ENCODE measurements at places on chromosomes 1 and 21.

DNA sequence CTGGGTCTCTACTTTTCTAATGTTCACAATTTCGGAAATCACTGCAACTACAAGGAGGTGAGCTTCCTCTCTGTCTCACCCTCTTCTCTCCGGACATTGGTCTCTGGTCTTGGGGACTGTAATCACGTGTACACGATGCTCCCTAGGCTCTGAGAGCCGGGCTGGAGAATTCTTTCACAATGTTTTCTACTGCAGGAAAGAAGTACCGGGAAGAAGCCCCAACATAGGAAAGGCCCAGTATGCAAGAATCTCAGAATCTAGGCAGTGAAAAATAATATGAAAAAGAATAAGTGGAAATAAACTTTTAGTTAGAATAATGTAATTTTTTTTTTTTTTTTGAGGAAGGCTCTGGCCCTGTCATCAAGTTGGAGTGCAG lies 13.5 kb upstream of the HJV start:
- peak; percentile 43 for DNase-seq

GRCh38 chr1:117565745-117566455 lies 39.9 kb upstream of the TENT5C start:
- DNase-seq = no peak

DNA sequence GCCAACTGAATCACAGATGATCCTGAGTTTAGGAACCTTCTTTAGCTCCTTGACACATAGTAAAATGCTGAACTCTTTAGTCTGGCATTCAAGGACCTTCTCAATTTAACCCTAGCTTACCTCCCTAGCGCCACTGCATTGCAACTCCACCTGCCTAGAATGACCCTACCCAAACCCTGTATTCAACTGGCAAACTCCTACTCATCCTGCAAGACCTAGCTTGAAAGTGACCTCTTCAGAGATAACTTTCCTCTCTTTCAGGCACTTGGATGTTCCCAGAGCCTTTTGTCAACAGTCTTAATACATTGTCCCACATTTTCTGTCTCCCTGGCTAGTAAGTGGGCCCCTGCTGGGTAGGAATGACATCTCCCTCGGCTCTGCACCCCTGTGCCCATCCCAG lies 19.7 kb downstream of the TRIM62 start:
- no peak for DNase-seq

- no peak for DNase-seq
These were observed 14.4 kb downstream of the FAAH start for GRCh38 chr1:46408356-46409062.

DNA sequence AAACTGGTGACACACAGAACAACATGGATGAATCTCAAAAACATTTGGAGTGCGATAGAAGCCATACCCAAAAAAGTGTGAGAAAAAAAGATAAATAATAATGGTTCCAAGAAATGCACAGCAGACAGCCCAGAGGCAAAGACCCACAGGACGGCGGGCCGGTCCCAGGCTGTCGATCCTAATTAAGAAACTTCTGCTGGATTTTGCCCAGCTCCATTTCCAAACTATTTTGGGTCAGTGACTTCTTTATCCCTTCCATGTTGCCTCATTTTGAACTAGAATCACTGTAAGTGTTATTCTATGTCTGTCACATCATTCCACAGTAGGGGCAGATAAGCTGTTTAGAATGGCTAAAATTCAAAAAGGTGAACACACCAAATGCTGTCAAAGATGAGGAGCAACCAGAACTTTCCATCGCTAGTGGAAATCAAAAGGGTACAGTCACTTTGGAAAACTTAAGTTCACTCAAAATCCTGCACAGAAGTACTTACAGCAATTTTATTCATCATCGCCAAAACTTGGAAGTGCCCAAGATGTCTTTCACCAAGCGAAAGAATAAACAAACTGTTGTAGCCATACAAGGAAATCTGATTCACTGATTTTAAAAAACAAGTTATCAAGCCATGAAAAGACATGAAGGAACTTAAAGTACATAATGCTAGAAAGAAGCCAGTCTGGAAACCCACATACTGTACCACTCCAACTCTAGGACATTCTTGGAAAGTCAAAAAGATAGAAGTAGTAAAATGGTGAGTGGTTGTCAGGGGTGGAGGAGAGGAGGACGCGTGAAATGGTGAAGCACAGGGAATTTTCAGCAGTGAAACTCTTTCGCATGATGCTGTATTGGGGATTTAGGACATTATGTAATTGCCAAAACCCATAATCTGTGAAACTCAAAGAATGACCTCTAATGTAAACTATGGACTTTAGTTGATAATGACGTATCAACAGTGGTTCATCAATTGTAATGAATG lies 7.5 kb downstream of the NBPF1 start:
- DNase-seq = peak; percentile 2

GRCh38 chr1:66642992-66643391 lies 109.0 kb downstream of the SGIP1 start:
- no peak for DNase-seq

GRCh38 chr1:2637442-2638145 lies 4.8 kb upstream of the MMEL1 start:
- DNase-seq = no peak

DNA sequence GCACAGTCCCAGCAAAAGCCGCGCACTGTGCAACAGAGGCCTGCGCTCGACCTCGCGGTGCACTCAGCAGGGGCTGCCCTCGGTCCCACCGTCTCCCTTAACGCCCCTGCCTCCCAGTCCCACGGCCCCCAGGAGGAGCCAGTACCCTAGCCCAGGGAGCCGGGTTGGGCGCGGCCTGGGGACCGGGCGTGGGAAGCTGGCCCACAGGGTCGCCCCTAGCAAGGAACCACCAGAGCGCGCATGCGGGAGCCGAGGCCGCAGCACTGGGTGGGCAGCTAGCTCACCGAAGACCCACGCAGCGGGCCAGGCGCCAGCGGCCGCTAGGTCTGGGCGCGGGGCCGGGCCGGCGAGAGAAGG lies 21.6 kb upstream of the ZNF678 start:
- DNase-seq = no peak

GRCh38 chr1:32981003-32981901 lies 16.6 kb upstream of the RNF19B start:
- DNase-seq = peak; percentile 93

GRCh38 chr1:220371324-220371723 lies 99.1 kb upstream of the RAB3GAP2 start:
- no peak for DNase-seq

GRCh38 chr1:8374812-8375211 lies 56.9 kb downstream of the SLC45A1 start:
- DNase-seq = peak; percentile 49

DNA sequence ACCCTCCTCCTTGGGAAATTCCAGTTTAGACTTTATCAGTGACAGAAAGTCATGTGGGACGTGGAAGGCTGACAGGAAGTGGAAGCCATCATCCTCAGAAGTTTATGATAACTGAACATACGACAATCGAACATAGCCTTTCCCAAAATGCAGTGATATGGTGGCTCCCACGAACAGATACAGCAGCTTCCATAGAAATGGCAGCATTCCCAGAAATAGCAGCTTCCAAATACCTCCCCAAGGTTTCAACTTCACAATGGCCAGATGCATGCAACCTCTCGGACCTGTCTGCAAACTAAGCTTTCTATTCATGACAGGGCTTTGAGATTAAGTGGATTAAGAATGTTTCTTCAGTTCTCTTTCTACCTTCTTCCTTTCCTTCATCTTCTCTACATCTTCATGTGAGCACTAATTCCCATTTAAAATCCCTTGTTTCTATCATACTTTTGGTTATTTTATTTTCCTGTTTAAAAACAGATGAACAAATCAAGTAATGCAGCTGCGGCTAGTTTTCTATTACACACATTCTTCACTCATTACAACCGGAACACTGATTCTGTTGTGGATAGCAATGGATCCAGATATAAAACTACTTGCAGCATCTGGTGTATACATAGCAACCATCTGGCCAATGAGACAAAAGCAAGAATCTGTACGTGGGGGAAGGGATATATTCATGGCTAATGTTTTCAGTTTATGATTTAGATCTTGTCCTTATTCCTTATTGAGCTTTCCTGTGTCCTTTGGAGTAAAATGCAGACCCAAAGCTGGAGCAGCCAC lies 304.8 kb downstream of the BRINP3 start:
- peak; percentile 11 for DNase-seq

DNA sequence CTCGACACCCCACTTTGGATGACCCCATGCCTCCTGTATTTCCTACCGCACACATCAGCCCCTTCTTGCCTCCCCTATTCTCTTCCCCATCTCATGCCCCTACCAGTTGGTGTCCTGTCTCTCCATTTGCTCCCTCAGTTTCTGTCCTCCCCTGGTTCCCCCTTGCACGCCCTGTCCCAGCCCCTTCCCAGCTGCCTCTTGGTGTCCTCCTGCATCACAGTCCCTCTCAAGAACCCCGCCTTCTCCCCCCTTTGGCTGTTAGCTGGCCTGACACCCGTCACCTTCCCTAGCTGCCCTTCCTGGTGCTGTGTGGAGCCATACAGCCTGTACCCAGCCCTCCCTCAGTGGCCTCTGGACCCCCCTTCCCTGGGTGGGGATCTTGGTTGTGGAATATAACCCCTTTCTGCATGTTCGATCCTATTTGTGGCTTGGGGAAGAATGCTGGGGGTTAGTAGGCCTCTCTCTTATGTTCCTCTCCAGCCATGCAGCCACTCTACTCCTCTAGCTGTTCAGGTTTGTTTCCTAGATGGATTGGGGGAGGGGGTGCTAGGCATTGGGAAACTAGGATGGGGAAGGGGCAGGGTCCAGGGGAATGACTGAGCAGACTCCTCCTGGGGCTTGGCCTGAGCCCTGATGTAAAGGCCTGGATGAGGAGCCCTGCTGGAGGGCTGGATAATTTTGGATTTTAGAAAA lies 41.4 kb upstream of the NFASC start:
- peak; percentile 11 for DNase-seq

DNA sequence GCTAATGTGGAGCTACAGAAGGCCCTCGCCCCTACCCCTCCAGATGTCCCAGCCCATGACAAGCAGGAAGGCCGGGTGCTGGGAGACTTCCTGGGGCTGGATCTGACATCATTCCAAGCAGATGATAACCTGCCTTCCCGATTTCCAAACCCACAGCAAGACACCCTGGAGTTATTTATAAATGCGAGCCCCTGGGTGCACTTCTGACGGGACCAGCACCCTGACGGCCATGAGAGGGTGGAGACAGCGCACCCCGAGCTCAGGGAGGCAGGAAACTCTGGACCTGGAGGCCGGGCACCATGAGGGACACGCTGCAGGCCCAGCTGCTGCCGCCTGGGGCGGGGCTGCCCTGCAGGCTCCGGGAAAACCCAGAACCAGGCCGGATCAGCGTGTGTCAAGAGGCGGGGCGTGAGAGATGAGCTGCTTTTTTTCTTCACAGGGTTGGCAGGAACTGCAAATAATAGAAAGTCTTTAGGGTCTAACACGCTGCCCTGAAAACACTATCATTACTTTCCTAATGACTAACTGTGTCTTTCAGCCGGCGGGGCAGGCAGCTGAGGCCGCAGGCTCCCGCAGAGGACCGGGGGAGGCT lies 2.5 kb upstream of the PCBP3 start:
- peak; percentile 92 for DNase-seq

- no peak for DNase-seq
These were observed 70.8 kb upstream of the LBR start for GRCh38 chr1:225498549-225499136.

GRCh38 chr1:208081972-208082371 lies 162.2 kb downstream of the PLXNA2 start:
- no peak for DNase-seq

DNA sequence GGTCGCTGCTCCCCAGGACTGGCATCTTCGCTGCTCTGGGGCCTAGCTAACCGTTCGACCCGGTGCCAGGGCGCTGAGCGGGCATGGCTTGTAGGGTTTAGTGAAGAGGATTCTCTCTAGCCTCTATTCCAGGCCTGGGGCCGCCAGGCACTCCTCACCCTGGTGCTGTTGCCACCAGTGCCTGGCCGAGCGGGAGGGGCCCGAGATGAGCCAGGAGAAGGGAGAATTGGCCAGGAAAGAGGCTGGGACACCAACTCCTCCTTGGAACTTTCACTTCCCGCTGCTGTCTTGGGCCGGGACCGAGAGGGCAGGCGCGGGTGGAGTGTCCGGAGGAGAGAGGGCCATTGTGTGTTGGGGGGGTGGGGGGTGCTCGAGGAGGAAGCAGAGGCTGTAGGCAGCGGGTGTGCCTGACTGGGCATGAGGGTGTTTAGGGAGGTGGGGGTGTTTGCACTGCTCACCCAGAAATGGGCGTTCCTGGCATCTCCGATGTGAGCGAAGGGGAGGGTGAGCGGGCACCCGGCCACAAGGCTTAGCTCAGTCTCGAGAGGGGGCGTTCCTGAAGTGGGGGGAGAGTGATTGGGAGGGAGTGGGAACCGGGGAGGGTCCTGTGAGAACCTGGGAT lies 772 bp downstream of the ADAM15 start:
- peak; percentile 61 for DNase-seq

DNA sequence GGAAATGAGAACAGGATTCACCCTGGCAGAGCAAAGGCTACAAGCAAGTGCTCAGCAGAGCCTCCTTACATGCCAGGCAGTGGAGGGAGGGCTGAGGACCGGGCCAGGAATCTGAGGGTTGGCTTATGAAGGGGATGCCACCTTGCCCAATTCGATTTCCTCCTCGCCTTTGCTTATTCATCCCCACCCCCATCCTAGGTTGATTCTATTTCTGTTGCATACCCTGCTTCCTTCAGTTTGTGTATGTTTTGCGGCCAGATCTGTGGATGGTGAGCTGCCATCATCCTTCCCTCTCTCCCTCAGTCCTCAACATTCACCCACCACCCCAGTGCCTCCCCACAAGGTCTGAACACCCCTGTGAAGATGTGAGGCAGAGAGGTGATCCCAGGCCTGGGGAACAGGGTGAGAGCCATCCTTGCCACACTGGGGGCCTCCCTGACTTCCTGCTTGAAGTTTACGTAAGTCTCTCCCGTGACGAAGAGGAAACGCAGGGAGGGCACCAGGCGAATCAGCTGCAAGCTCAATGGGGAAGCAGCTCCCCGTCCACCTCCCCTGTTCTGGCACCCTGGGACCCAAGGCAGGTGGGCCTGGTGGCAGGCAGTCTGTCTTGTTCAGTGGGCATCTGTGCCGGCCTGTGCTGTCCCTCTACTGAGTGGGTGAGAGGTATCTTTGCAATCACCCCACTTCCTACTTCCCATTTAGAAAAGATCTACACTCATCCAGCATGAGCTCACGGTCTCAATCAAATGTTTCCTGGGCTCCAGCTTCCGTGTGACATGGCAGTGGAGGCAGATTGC lies 50.6 kb upstream of the CNTN2 start:
- DNase-seq = no peak

- DNase-seq = peak; percentile 69
These were observed 16.5 kb downstream of the SLC2A7 start for GRCh38 chr1:9009438-9010370.

DNA sequence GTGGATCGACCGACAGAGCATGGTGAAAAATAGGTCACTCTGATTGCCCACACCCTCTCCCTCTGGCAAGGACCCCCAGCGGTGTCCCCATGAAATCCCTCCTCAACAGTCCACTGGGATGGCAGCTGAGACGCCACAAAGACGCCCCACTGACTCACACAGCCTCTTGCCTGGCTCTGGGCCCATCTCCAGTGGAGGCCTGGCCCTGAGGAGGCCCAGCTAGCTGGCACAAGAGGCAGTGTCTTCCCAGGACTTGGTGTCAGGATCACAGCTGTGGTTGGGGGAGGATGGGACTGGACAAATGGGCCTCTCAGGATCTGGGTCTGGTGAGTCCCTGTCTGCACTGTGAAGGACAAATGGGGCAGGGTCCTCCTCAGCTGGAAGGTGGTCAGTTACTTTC lies 4.6 kb downstream of the ALX3 start:
- DNase-seq = peak; percentile 67

All from Daoy (cell line).